Hematopoietic multipotent progenitor cell (in vitro differentiated cells): ENCODE measurements at places on chromosomes 4 and X.

DNA sequence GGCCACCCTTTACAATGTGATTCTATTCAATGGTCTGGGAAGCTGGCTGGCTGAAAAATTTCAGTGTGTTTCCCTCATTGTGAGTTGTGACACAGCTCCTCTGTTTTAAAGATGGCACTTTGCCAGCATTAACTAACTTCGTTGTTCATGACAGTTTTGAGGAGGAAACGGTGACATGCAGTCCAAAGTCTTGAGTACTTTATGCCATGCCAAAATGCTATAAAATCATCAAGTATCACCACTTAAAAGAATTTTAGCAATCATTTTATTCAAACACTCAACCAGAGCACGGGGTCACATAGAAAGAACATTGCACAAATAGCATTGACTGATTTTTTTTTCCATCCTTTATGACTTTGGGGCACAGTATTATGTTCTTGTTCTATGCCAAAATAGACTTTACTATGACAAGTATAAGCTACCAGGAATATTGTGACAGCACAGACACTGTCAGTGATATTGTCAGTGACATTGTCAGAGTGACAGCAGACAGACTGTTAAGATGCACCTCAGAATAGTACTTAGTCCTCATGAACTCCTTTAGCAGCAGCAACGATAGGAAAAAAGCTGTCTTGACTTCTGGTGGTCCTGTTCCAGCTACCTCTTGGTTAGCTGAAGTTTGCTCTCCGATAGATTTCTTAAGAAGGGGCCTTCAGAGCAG lies 46.7 kb downstream of the CXCL13 start:
- DNase-seq = no peak

DNA sequence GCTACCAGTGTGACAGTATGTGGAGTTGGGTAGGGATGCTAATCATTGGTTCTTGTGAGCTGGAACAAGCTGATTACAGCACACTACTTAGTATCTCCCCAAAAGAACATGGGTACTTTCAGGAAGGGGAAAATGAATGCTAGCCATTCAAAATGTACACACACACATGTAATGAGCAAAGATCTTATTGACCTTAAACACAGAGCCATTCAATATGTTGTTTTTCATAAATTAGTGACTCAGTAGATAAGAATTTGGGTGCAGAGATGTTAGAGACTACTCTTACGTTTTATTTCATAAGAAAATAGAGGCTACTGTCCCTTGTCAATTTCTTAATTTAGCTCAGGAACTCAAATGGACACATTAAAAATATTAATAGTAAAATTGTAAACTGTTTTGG lies 509.5 kb upstream of the ATOH1 start:
- DNase-seq = no peak

- DNase-seq = no peak
Measured at GRCh38 chr4:98786866-98787265, 128.5 kb upstream of the TSPAN5 start.

DNA sequence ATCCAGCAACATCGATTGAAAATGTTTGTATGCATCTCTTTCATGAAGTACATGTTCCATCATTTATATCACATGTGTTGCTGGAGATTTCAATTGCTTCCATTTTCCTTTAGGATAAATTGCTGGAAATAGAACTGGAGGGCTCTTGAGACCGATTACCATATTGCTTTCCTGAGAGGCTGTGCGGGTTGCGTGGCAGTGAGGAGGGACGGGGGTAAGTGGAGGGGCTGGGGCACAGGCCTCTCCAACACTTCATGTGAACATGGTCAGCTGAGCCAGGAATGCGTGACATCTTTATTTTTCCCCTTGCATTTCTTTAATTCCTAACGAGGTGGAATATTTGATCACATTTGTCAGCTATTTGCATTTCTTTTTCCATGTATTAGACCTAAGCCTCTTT lies 144.6 kb downstream of the TBL1X start:
- no peak for DNase-seq

DNA sequence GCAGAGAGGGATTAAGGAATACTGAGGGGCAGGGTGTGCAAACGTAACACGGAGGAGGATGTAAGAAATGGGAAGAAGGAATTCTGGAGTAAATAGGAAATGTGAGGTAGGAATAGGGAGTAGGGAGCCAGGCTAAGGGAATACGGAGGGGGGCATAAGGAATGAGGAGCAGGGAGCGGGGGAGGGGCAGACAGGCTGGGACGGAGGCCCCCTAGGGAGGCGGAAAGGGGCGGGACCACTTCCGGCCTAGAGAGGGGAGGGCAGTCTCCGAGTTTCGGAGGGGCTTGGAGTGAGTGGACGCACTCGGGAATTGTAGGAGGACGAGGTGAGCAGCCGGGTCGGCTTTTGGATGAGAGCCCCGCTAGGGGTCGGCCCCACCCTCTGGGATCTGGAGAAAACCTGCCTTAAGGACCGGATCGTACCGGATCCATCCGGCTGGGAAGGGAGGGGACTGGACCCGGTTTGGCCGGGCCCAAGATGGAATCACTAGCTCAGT lies 612 bp downstream of the MAGED2 start:
- no peak for DNase-seq

DNA sequence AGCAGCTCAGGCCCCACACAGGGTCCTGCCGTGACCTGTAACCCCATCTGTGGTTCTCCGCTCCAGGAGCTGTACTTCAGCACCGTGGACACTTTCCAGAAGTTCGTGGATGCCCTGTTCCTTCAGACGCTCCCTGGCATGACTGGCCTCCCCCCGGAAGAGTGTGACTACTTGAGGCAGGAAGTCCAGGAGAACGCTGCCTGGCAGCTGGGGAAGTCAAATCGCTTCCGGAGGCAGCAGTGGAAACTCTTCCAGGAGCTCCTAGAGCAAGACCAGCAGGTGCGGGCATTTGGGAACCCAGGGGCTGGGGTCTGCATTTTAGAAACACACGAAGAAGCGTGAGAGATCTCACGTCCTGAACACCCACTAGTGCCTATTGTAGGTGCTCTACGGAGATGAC lies 72.5 kb downstream of the EVC start:
- DNase-seq = no peak

DNA sequence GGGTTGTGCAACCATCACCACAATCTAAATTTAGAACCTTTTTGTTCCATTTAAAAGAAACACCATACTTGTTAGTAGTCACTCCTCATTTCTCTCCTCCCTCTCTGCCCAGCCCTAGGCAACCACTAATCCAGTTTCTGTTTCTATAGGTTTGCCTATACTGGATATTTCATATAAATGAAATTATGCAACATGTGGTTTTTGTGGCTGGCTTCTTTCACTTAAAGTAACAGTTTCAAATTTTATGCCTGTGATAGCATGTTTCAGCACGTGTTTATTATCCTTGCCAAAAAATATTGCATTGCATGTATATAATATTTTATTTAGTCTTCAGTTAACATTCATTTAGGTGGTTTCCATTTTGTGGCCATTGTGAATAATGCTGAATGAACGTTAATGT lies 437.6 kb downstream of the IL1RAPL1 start:
- DNase-seq = no peak
